ENCODE measurements at places on chromosomes 16 and 17.

GRCh38 chr16:31413381-31413780 lies 14.8 kb downstream of the COX6A2 start:
- no peak for DNase-seq

DNA sequence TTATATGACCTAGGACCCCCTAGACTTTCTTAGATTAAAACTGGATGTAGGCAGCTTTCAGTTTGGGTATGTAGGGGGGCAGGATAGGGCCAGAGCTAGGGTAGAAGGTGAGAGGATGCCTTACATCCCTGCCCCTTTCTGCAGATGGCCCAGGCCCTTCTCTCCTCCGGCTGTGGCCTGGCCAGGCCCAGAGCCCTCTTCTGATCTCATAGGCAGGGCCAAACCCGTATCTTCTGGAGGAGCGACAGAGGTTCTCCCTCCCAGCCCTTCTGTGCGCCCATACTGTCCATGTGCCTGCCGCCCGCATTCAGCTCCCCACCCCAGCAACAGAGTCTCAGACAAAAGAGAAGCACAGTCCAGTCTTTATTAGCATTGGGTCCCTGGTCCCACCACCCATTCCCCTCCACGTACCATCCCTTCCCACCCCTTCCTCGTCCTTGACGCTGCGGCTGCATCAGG lies 2.0 kb upstream of the TSPOAP1 start:
- no peak for DNase-seq

DNA sequence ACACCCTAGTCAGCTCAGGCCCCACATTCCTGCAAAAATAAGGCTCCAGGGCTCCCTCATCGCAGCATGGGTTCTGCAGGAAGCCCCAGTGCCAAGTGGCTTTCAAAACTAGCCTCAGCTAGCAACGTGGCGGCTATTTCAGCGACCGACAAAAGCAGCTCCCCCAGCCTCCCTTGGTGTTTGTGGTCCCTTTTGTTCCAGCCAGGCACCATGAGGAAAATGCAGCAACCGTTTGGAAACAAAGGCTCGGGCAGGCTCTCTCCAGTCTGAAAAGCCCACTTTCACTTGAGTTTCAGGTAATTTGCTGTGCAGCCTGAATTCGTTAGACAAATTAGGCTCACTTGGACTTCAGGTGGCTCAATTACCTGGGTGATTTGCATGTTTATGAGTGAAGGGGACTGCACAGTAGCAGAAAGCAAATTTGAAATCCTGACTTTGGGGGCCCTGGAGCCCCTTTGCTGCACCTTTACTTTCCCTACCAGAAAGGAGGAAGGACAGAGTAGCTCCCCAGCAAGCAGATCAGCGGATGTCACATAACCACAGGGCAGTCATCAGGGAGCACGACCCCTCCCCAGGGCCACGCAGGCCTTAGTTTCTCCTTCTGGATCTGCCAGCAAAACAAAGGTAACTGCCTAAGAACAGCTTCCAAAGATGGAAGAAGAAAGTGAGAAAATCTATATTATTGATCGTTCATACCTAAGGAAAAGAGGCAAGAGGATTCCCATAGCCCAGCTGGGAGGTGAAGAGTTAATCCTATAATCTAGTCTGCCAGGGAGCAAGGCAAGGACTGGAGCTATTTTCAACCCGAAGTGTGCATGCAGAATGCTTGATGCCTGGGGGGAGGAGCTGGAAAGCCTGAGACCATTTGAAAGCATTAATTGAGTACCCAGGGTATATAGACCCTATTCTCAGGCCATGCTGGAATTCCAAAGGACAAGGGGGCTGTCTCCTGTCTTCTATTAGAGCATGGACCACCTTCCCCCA lies 143.1 kb upstream of the SDK2 start:
- DNase-seq: no peak

- DNase-seq: no peak
Measured at GRCh38 chr16:1354815-1355540, 3.2 kb downstream of the GNPTG start.

- no peak for DNase-seq
Measured at GRCh38 chr16:15778204-15778743, 78.6 kb downstream of the MYH11 start.

- DNase-seq: no peak
Measured at GRCh38 chr16:17377360-17378324, 93.1 kb downstream of the XYLT1 start.
